Aorta (tissue), 5 donors: ENCODE measurements at places on chromosomes 1 and 21. TPM values are rescaled to one million over a fixed set of nuclear protein-coding genes. Genes with fewer than 3 reads are reported as not detected.

- no peak overlapping the region for H3K27ac ChIP-seq
- no peak overlapping the region for H3K4me3 ChIP-seq
- DNase-seq = no peak
- H3K36me3 ChIP-seq = no peaks in the 10 kb centered on the region
- no peaks in the 10 kb centered on the region for H3K4me1 ChIP-seq
- no peaks in the 10 kb centered on the region for H3K27me3 ChIP-seq
Observed at GRCh38 chr1:171664976-171665375, 12.5 kb upstream of the MYOC start.

Gene TSPEAR
- not detected for polyA plus RNA-seq

Gene FAM229A
- polyA plus RNA-seq = 2.3 TPM

DNA sequence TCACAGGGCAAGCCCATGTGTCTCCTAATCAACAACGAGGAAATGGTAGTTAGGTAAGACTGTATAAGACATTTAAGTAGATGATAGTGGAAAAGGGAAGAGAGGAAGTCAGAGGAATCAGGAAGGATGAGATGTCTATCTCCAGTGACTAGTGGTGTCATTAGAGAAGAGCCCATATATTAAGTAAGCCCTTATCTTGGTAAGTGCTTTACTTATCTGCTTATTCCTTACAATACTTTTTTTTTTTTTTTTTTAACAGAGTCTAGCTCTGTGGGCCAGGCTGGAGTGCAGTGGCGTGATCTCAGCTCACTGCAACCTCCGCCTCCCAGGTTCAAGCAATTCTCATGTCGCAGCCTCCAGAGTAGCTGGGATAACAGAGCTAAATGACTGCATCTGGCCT lies 29.5 kb downstream of the RNF11 start:
- peaks cover 10% of the 10 kb centered on the region for H3K4me1 ChIP-seq
- no peaks in the 10 kb centered on the region for H3K27me3 ChIP-seq
- H3K27ac ChIP-seq = peak overlapping the region; percentile 48
- no peak for DNase-seq
- no peak overlapping the region for H3K4me3 ChIP-seq
- H3K36me3 ChIP-seq = no peaks in the 10 kb centered on the region

DNA sequence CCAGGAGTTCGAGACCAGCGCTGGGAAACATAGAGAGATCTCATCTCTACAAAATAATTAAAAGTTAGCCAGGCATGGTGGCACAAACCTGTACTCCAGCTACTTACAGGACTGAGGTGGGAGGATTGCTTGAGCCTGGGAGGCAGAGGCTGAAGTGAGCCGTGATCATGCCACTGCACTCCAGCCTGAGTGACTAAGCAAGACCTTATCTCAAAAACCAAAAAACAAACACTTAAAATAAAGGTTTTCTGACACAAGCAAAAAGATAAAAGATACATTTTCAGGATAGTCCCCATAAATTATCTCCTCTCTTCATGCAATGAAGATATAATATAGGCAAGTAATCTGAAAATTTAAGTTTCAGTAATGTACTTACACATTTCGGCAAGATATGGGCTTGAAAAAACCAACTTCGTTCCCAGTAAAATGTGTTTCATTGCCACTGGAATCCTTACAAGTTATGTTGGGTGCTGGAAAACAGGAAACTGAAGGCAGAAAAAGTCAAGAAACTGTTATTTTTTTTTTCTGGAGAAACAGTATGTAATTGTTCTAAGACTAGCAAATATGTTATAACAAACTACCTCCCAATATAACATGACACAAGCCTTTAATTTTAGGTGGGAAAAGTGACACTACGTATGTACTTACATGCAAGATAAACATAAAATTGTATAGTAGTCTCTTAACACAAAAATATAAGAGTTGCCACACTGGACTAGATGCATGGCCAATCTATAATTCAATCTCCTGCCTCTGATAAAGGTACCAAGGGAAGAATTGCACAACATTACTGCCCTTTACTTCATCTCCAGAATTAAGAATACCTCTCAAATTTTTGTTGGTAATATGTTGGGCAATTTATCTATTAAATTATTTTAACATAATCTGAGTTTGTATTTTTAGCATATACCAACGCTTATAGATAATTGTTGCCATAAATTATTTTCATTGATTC lies 15.7 kb downstream of the TM2D1 start:
- H3K27ac ChIP-seq = no peak overlapping the region
- no peak overlapping the region for H3K4me3 ChIP-seq
- no peaks in the 10 kb centered on the region for H3K27me3 ChIP-seq
- no peaks in the 10 kb centered on the region for H3K4me1 ChIP-seq
- DNase-seq = no peak
- H3K36me3 ChIP-seq = no peaks in the 10 kb centered on the region

GRCh38 chr1:220028346-220028895 lies 17.9 kb downstream of the EPRS1 start:
- no peaks in the 10 kb centered on the region for H3K27me3 ChIP-seq
- no peak for DNase-seq
- H3K36me3 ChIP-seq = peaks cover 1% of the 10 kb centered on the region
- no peak overlapping the region for H3K4me3 ChIP-seq
- no peak overlapping the region for H3K27ac ChIP-seq
- H3K4me1 ChIP-seq = no peaks in the 10 kb centered on the region

- no peak overlapping the region for H3K4me3 ChIP-seq
- no peaks in the 10 kb centered on the region for H3K36me3 ChIP-seq
- no peak for DNase-seq
- no peaks in the 10 kb centered on the region for H3K27me3 ChIP-seq
- no peaks in the 10 kb centered on the region for H3K4me1 ChIP-seq
Observed at GRCh38 chr1:226593541-226593940, 45.0 kb downstream of the STUM start.

GRCh38 chr1:245621589-245621988 lies 466.8 kb downstream of the KIF26B start:
- no peak overlapping the region for H3K27ac ChIP-seq
- no peaks in the 10 kb centered on the region for H3K36me3 ChIP-seq
- no peak overlapping the region for H3K4me3 ChIP-seq
- no peaks in the 10 kb centered on the region for H3K27me3 ChIP-seq

DNA sequence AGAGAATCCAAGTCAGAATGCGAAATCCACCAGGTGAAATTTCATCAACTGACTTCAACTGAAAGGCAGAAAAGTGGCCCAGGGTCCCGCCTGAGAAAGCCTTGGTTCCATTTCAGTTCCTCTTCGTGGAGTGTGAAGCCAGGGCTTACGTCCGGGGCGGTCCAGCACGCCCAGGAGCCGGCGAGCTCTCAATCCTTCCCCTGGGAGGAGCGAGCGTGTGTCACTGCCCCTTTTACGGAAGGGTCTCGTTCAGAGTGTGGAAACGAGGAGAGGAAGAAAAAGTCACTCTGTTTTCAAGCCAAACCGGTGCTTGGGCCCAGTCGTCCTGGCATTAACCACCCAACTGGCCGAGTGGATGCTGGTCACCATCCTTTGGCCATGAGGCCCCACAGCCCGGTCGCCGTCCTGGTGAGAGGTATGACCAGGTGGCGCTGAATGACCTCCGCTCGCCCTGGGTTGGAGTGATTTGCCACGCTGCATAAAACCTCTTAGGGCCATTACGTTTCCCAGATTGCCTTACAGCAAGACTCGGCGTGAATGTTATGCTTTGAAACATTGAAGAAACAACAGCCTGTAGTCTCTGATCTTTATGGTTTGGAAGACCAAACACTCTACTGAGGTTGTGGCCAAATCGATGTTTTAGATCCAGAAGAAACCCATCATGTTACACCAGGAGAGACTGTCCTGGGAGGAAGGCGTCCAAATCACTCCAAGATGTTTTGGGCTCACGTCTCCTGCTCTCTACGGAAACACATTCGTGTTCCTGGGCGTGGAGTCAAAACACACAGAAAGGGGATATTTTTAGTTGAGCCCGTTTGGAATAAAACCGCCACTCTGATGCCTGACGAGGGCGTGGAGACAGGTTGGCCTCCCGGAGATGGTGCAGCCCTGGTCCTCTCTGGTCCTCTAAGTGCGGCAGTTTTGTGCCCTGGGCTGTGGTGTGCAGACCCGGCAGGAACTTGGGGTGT lies 93.6 kb upstream of the ACTRT2 start:
- H3K36me3 ChIP-seq = no peaks in the 10 kb centered on the region
- H3K27ac ChIP-seq = peak overlapping the region; percentile 37
- H3K27me3 ChIP-seq = no peaks in the 10 kb centered on the region
- no peaks in the 10 kb centered on the region for H3K4me1 ChIP-seq
- H3K4me3 ChIP-seq = no peak overlapping the region

DNA sequence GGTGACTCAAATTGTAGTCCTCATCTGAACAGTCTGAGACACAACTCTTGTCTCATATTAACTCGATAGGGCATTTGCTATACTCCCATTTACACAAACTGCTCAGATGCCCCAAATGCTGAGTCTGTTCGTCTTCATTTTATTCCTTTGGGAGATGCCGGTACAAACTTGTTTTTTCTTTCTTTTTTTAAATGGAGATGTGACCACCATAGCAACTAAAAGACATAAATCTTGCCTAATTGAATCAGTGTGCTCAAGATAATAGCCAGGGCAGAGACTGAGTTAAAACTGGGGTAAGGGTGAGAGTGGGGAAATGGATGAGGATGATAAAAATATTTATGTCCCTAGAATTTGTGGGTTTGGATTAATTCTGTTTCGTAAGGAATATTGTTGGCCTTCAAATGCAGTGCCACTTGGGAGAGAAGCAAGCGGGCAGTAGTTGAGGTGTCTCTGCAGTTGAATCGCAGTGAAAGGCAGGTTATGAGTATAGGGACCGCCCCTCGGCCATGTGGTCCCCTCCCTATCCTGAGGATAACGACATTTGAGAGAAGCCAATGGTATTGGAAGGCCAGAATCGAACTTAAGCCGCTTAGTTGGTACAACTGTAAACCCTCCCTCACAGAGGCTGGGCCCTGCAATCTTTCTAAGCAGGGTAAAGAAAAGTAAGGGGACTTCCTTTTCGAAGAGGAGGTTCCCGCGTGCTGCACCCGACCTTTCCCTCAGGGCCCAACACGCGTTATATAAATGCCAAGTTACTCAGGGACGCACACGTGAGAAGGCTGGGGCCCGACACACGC lies 859 bp upstream of the LRRC8B start:
- H3K36me3 ChIP-seq = no peaks in the 10 kb centered on the region
- H3K27ac ChIP-seq = no peak overlapping the region
- H3K4me3 ChIP-seq = peak overlapping the region; percentile 56
- DNase-seq = no peak

Gene FAM110D
- polyA plus RNA-seq = 1.4 TPM

DNA sequence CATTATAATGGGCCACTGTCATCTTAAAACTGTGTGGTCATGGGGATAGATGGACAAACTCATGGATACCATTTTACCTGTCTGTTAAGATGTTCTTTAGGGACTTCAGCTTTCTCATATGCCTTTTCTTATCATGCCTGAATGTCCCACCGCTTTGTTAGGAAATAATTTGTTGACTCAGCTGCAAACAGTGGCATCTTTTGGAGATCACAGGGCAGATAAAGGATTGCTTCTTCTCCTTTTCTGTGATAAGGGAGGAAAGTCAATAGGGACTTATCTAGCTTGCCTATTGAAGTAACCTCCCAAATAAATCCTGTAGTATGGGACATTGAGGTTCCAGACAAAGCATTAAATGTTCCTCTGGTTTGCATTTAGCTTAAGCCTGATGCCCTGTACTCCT lies 79.8 kb upstream of the KIAA0040 start:
- DNase-seq = no peak
- no peaks in the 10 kb centered on the region for H3K4me1 ChIP-seq
- H3K27me3 ChIP-seq = no peaks in the 10 kb centered on the region
- no peak overlapping the region for H3K27ac ChIP-seq

GRCh38 chr1:63864224-63864641 lies 90.4 kb downstream of the ROR1 start:
- no peak overlapping the region for H3K27ac ChIP-seq
- H3K4me3 ChIP-seq = no peak overlapping the region
- H3K27me3 ChIP-seq = no peaks in the 10 kb centered on the region
- no peak for DNase-seq

DNA sequence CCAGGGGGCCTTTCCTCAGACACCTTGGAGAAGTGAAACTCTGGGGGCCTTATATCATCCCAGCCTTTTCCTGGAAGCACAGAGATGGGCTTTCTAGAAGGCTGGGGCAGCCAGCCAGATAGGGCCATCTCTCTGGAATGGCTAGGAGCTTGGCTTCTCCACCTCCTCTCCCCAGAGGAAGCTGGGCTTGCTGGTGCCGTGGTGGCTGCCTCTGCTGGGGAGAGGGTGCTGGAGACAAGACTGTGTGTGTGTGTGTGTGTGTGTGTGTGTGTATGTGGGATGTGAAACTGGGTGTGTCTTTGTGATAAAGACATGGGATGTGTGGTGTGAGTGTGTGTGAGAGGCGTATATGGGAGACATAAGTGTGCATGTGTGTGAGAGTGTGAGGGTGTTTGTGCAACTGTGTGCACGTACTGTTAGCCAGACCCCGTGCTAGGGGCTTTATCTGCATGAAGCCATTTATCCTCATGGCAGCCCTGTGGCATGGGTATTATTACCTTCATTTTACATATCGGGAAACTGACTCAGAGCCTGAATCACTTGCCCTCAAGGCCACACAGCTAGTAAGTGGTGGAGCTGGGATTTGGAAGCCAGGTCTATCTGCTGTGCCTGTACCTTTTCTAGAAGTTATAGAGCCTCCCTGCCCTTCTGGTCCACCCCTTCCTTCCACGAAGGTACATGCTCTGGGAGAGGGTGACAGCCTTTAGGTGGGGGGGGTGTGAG lies 44.2 kb downstream of the PTPRU start:
- DNase-seq = no peak
- H3K27ac ChIP-seq = no peak overlapping the region
- H3K36me3 ChIP-seq = no peaks in the 10 kb centered on the region
- H3K27me3 ChIP-seq = no peaks in the 10 kb centered on the region
- no peaks in the 10 kb centered on the region for H3K4me1 ChIP-seq

DNA sequence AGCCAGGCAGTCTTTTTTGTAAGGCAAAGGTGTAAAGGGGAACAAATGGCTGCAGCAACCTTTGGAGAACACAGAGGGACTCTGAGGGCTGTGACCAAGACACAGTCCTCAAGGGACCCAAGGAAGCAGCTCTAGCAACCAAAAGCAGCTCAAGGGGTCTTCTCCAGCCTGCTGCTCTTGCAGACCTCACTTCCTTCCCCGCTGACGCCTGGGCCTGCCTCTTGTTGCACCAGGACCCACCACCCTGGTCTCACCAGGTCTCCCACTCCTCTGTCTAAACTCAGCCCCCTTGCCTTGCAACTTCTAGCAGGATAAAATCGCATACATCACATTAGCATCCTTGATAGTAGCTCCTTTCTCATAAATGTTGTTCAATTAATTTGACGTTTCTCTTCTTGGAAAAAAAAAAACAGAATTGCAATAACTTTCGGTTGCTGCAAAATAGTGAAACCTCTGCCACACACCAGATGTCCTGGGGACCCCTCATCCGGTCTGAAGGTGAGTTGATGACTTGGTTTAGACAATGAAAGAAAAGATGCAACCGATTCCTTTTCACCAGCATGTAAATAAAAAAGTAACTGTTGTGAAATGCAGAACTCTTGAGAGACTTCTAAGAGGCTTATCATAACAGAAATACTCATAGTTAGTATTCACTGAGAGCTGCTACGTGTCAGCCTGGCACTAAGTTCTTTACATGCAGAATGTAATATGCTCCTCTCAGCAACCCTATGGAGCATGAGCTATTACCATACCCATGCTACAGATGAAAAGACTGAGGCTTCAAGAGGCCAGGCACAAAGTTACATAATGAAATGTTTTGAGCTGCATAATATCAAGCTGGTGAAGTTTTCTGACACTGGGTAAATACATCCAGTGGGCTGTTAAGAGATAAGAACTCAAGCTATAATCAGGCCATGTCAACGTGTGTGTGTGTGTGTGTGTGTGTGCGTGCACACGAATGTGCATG lies 58.5 kb downstream of the UMODL1 start:
- DNase-seq = peak; percentile 15
- H3K36me3 ChIP-seq = no peaks in the 10 kb centered on the region
- H3K4me1 ChIP-seq = no peaks in the 10 kb centered on the region

Gene MSH4
- polyA plus RNA-seq = 0.46 TPM

Gene LCE2B
- not detected for polyA plus RNA-seq
